Fibroblast of lung (primary cell): ENCODE measurements at places on chromosomes 12 and 14. TPM values are rescaled to one million over a fixed set of nuclear protein-coding genes. Genes with fewer than 3 reads are reported as not detected.

The OAS2 gene
- 2.3 and 3.1 TPM in 2 replicates for total RNA-seq

The RND1 gene
- under 0.01 and 0.17 TPM in 2 replicates for total RNA-seq

The TAS2R9 gene
- total RNA-seq, result 0.17 TPM in 1 of 2 replicates, not detected in the other

The SP1 gene
- total RNA-seq, result 31.3 and 35.3 TPM in 2 replicates

- peak; percentile 94 for DNase-seq
These were observed 103.8 kb downstream of the SLC16A7 start for GRCh38 chr12:59699421-59700152.

- peak; percentile 89 for DNase-seq
These were observed 47.9 kb downstream of the FGD6 start for GRCh38 chr12:95169368-95169767.

DNA sequence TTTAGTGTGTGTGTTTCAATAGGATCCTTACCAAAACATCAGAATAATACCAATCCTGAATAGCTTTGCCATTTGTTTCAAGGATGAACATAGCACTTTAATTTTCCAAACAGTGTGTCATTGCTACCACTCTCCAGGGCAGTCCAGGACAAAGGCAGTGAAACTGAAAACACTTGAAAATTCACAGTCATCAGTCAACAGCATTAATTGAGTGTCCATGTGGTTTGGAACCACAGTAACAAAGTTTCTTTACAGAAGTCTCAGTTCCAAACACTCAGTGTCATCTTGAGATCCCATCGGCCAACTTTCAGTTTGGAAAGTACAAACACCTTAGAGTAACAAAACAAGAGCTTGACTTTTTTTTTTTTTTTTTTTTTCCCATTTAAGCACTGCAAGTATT, 228.4 kb upstream of the SOX5 start:
- DNase-seq, result no peak

- no peak for DNase-seq
These were observed 51.9 kb downstream of the BICD1 start for GRCh38 chr12:32158525-32158924.

DNA sequence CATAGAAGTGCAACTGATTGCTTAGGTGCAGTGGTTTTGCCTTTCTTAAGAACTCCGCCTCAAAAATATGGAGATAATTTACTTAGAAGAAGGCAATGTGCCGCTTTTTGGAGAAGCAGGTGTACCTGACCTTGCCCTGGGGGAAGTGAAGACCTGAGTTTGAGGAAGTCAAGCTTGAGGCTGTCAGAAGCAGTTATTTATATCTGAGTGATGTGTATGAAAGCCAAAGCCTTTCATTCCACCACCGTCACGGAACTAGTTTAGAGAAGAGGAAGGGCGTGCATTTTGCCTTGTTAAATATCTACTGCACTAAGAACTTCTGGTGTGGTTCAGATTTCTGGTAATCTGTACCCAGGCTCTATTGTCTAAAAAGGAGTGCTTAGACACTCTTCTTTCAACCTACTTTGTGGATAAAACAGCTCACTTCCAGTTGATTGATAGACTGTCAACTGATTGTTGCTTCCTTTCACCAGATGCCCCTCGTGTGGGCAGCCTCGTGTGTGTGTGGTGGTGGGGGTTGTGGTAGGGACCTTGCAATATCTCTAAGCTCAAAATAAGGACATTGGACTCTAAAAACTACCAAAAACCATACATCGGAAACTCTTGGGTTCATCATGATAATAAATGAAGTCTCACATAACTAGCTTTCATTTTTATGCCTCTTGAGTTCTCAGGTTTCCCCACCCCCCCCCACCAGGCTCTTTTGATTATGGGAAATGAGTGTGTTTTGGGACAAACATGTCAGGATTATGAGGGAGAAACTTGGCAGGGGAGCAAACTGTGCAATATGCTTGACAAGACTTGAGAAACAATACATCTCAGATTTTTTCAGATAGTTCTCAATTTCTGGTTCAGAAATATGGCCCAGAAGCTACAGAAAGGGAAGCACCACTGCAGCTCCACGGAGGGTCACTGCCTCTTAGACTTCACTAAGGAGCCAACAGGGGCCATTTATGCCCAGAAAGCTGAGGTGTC, 78.6 kb downstream of the ARF6 start:
- no peak for DNase-seq

DNA sequence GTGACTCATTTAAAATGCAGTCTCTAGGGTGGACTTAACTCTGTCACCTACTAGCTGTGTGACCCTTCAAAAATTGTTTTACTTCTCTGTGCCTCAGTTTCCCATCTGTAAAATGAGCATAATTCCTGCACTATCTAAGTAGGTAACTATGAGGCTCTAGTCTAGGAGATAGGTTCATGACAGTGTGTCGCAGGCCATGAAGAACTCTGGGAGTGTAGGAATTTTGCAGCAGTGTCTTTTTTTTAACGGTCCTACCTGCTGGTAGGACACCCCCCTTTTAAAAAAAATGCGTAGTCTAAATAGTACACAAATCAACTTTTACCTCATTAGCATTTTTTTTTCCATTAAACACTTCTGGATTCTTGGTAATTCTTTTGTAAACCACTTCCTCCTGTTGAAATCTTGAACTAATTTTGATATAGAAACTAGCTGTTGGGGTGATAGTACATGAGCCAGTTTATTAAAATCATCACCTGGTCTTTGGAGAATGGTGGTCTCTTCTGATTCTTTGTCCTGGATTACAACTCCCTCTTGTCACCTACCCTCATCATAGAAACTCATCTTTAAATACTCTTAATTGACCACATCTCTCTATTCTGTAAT, 86.0 kb upstream of the SLC38A2 start:
- DNase-seq, result no peak

DNA sequence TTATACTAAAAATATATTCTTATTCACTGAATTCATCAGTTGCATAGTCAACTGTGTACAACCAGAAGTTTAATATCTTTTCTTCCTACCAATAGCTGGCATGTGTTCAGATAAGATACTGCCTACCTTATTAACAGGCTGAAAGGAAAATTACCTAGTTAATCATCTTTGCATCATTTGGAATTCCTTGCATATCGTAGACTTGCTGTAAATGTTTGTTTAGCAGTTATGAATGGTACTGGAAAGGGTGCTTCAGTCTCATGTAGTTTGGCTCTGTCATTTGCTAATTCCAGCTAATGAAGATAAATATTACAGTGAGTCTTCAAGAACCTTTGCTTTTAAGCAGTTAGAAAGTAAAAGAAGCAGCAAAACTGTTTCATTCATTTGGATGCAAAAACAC, 84.4 kb downstream of the PPHLN1 start:
- no peak for DNase-seq

GRCh38 chr12:51661199-51661598, 70.2 kb downstream of the SCN8A start:
- DNase-seq, result no peak

DNA sequence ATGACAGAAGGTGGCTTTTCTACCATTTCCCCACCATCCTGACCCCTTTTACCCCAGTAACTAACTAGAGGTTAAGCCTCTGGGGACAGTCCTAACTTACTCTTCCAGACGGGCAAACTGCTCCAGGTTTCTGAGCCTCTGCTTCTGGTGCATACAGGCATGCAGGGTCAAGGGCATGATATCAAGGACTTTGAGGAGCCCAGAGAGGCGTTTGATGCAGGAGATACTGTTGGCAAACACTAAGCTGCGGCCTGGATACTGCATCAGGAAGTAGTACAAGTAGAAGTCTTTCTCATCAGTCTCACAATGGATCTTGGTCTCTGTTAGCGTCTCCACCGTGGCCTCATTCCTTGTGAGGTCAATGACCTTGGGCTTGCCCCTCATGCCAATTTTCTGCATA, 21.0 kb downstream of the DDX24 start:
- DNase-seq, result no peak

- DNase-seq, result peak; percentile 100
These were observed 167.5 kb upstream of the PRICKLE1 start for GRCh38 chr12:42756841-42757623.

- DNase-seq, result no peak
These were observed 26.9 kb downstream of the TMTC1 start for GRCh38 chr12:29756741-29757390.
